Diencephalon (tissue), 1 donor: ENCODE measurements at places on chromosomes 11 and 22. TPM values are rescaled to one million over a fixed set of nuclear protein-coding genes. Genes with fewer than 3 reads are reported as not detected.

ROBO4 gene
- 8.1 TPM for total RNA-seq

CREB3L1 gene
- 2.5 TPM for total RNA-seq

OR52N4 gene
- total RNA-seq, result not detected

SUSD2 gene
- total RNA-seq, result 0.23 TPM

OR9I1 gene
- total RNA-seq, result not detected

OR5D14 gene
- not detected for total RNA-seq

OR2D2 gene
- 1.4 TPM for total RNA-seq
